Activated CD4-positive, alpha-beta T cell treated with anti-CD3 and anti-CD28 coated beads, Interleukin-2, amount 50 U/mL, for 16 hours (primary cell): ENCODE measurements at places on chromosomes 11 and 22.

- DNase-seq: no peak
Observed at GRCh38 chr11:11351042-11351586, 1.9 kb downstream of the CSNK2A3 start.

GRCh38 chr11:111400595-111400994 lies 21.5 kb upstream of the POU2AF1 start:
- no peak for DNase-seq

- no peak for DNase-seq
Observed at GRCh38 chr22:42972649-42973535, 42.1 kb downstream of the PACSIN2 start.

DNA sequence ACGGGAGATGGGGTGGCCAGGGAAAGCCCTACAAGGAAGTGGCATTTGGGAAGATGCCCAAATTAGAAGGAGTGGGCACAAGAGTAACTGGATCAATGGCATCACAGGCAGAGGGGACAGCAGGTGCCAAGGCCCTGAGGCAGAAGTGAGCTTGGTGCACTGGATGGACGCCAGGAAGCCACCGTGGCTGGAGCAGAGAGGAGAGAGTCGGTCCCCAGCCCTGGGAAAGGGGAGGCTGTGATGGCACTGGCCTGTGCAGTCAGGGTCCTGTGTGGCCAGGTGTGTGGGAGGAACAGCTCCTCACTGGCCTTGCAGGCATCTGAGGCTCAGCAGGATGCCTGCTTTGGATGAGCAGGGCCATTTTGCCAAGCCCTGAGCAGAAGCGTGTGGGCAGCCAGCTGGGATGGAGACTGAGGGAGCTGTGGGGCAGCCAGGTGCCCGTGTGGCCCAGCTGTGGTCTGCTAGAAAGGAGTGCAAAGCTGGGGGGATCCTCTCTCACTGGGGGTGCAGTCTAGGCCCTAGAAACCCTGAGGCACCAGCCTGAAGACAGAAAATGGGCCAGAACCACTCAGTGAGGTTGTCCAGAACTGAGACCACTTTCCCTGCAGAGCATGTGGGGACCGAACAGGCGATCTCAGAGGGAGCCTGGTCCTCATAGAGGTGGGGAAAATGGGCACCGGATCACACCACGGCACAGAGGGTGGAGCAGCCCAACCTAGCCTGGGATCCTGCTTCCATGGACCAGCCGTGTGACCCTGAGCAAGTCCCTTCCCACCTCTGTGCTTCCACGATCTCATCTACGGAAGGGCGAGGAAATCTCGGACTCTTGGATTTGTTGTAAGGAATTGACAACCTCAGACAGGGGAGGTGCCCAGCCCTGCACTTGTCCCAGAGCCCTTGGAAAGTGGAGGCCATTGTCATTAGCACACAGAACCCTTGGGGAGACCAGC lies 78.6 kb upstream of the RTL6 start:
- DNase-seq: no peak

- no peak for DNase-seq
Observed at GRCh38 chr11:7967826-7968225, 2.6 kb upstream of the NLRP10 start.

DNA sequence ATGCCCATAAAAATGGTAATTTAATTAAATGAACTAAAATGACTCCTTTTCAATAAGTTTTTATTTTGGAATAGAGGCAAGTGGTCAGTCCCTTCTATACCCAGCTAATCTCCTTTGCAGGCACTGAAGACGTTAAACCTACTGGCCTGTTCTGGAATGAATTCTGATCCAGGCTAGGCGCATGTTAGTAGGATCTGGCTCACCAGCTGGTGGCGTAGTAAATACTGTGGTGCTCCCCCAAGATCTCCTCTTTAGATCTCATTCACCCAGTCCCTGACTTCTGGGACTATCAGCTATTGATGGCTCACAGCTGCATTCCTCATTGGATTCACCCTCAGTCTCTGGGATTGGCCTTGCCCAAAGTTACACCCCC lies 173.7 kb upstream of the DDI1 start:
- no peak for DNase-seq

GRCh38 chr11:8333376-8333775 lies 69.7 kb upstream of the LMO1 start:
- DNase-seq: no peak

GRCh38 chr11:60288531-60288930 lies 8.1 kb downstream of the MS4A4A start:
- DNase-seq: no peak

DNA sequence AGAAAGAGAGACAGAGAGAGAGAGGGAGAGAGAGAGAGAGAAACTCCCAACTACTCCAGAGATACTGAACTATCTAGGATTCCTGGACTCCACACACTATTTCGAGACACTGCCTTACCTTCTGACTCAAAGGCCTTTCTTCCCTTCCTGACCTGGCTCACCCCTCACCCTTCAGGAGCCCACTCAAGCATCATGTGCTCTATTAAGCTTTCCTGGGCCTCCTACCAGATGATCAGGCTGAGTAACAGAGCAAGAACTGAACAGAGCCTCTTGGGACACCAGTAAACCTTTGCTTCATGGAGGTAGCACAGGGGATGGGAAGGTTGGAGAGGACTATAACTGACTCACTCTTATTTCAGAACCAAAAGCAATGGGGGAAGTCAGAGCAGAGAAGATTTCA lies 31.4 kb downstream of the PLEKHA7 start:
- no peak for DNase-seq

- DNase-seq: no peak
Observed at GRCh38 chr22:40220316-40221054, 42.8 kb downstream of the TNRC6B start.

DNA sequence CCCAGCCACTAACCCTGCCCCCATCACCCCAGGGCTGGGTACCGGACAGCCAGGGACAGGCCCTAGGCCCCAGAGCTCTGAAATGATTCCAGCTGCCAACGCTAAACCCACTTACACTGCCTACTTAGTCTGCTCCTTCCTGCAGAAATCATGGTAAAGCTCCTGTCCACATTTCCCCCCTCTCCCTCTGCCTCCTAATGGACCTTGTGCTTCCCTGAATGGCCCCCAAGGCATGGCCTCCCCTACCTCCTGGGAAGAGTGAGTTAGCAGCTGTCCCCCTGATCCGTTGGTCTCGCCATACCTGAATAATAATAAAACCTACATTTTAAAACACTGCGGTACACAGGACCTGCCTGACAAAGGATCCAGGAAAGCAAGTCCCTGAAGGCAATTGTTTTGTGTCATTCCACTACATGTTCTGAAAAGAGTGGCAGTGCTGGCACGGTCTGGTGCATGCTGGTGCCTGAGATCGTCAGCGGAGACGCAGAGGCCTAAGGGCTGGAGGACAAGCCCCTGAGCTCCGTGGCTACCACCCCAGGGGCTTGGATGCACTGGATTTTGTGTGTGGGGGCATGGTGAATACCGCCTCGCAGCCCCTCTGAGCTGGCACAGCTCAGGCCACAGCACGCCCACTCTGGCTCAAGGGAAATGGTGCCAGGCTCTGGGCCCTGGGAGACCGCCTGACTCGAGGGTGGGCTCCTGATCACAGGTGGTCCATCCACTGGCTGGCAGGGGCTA lies 186.3 kb downstream of the CTTN start:
- no peak for DNase-seq

DNA sequence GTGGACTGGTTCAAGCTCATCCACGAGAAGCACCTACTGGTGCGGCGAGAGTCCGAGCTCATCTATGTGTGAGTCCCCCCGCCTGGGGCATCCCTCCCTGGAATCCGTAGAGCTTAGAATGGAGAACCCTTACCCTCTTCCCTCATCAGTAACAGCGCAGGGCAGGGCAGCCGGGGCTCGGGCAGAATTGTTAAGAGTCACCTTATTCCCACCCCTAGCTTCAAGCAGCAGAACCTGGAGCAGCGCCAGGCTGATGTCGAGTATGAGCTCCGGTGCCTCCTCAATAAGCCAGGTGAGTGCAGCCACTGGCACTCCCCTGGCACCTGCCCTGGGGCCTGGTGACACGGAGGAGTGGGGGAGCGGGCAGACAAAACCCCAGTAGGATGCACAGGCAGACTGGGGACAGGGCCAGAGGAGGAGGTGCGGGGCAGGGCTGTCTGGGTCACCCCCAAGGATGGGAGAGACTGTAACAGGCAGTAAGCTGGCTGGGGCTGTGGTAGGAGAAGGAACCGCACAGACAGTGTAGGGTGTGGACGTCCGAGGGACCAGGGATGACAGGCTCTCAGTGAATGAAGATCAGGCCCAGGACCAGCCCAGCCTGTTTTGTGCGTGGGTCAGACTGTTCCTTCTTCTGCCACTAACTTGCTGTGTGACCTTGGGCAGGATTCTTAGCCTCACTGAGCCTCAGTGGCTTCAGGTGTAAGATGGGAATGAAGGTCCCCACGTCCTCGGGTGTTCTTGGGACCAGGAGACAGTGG lies 20.4 kb downstream of the C22orf23 start:
- no peak for DNase-seq

- no peak for DNase-seq
Observed at GRCh38 chr11:2302896-2303626, 1.2 kb downstream of the TSPAN32 start.

DNA sequence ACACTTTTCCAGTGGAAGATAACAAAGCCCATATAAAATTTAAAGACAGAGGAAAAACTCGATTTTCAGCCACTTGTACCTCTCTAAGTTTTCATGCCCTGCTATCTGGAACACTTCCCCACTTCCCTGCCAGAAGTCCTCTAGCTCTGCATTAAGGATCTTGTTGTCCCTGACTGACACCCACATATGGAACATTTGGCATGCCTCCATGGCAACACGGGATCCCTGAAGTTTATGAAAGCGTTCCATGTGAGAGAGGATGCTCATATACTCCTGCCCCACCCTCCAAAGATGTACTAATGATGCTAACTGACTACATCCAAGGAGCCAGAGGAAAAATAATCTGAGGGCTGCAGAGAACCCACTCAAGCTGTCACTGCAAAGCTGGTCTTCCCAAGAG lies 8.8 kb upstream of the C11orf91 start:
- DNase-seq: no peak

- no peak for DNase-seq
Observed at GRCh38 chr11:134337051-134337450, 5.3 kb downstream of the GLB1L2 start.

- peak; percentile 98 for DNase-seq
Observed at GRCh38 chr11:59550368-59550841, 39.1 kb downstream of the OR4D9 start.
